ENCODE measurements at places on chromosomes 7 and 10.
A peak's percentile ranks its signal among the peaks of the same experiment; 100 is the strongest.

GRCh38 chr10:3110782-3111620 lies 43.7 kb downstream of the PFKP start:
- DNase-seq = no peak

DNA sequence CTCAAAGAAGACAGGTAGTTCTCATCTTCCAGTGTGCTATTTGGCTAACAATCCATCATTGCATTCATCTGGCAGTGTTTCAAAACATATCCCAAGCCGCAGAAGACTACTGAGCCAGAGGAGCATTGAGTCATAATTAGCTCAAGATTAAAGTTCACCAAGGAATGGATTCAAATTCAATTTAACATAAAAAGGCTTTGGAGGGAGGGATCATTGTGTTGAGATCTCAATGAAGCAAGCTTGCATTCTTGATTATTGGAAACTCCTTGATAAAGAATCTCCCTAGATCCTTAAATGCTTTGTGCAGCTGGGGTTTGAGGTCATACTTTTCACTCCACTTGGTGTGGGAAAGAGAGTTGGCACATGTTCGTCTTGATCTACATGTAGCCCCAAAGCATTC lies 142.8 kb upstream of the SEMA3A start:
- no peak for DNase-seq

- DNase-seq = no peak
Observed at GRCh38 chr10:29106287-29106686, 182.6 kb upstream of the LYZL1 start.

- no peak for DNase-seq
Observed at GRCh38 chr10:62182171-62182570, 86.5 kb downstream of the RTKN2 start.

DNA sequence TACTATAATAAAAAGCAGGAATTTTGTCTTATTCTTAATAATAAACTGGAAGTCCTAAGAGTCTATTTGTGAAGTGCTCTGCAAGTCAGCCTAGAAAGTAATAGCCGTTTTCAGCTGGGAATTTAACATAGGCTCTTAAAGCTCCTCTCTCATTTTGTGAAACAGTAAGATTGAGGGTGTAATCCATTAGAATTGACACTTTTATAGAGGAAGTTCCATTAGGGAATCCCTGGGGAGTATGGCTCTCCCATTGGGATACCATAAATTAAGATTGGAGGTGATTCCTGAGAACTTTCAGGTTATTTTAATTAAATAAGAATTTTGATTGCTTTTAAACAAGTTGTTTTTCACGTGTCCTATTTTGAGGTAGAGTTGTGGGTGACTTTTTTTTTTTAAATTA lies 68.0 kb downstream of the EXOC4 start:
- DNase-seq = no peak

DNA sequence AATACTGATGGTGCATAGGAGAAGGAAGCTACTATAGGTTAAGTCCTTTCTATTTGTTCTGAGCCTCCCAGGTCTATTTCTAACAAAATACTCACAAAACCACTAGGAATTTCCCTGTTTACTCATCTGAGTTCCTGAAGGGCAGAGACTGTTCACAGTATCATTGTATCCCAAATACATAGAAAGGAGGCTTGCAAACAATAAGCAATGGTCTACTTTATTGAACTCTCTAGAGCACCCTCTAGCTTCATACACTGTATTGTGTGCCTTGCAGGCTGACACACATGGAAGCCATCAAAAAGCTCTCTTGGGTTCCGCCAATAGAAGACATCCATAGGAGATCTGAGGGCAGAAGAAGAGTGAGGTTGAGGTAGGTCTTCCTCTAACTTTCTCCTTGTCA lies 826.1 kb downstream of the GRM8 start:
- DNase-seq = no peak

GRCh38 chr7:139680676-139681462 lies 96.9 kb downstream of the HIPK2 start:
- DNase-seq = peak; percentile 93

DNA sequence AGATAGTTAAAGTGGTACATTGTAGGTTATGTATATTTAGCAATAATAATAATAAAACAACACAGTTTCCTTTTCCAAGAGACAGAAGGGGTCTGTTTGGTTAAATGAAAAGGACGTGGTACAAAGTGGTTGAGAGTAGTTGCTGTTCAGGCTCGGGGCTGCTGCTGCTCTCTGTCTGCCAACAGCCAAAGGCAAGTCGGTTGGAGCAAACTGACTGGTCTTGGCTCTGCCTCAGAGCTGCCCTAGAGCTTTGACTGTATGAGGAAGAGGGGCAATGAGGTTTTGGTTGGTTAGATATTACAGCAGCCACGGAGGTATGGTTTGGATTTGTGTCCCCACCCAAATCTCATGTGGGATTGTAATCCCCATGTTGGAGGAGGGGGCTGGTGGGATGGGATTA lies 95.3 kb downstream of the CACNB2 start:
- DNase-seq = no peak

- DNase-seq = no peak
Observed at GRCh38 chr10:60350400-60350799, 39.3 kb downstream of the ANK3 start.

GRCh38 chr10:116151076-116151475 lies 121.9 kb downstream of the GFRA1 start:
- no peak for DNase-seq

- DNase-seq = no peak
Observed at GRCh38 chr7:50264908-50265307, 39.6 kb upstream of the IKZF1 start.

GRCh38 chr10:85225311-85225710 lies 896.9 kb downstream of the CCSER2 start:
- DNase-seq = no peak

DNA sequence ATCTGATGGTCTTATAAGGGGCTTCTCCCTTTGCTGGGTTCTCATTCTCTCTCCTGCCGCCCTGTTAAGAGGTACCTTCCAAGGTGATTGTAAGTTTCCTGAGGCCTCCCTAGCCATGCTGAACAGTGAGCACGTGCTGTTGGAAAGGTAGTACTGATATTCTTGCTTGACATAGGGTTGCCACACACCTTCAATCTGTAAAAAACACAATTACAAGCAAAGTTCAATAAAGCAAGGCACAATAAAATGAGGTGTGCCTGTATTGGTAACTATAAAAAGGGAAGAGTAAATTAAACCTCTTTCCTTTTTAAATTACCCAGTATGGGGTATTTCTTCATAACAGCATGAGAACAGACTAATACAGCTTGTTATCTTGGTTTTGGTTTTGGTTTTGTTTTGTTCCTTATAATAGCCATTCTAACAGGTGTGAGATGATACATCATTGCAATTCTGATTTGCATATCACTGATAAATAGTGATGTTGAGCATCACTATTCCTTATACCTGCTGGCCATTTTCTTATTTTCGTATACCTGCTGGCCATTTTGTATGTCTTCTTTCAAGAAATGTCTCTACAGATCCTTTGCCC lies 164.9 kb upstream of the TRIM24 start:
- DNase-seq = no peak

DNA sequence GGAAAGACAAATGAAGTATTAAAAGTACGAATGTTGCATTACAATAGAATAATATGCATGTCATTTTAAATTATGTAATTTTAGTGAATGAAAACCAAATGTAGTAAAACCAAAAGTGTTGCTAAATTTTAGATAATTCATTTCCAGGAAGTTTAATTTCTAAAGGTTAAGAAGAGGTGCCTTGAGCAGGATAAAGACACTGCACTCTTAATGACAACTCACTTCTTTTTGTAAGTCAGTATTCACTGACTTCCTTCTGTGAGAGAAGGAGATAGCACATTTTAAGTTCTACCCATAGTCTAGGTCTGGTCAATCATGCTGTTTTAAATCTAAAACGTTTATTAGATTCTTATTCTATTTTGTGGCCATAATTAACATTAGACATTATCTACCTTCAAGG lies 160.2 kb downstream of the CRPPA start:
- DNase-seq = no peak

- no peak for DNase-seq
Observed at GRCh38 chr10:111107023-111107422, 30.2 kb downstream of the ADRA2A start.

DNA sequence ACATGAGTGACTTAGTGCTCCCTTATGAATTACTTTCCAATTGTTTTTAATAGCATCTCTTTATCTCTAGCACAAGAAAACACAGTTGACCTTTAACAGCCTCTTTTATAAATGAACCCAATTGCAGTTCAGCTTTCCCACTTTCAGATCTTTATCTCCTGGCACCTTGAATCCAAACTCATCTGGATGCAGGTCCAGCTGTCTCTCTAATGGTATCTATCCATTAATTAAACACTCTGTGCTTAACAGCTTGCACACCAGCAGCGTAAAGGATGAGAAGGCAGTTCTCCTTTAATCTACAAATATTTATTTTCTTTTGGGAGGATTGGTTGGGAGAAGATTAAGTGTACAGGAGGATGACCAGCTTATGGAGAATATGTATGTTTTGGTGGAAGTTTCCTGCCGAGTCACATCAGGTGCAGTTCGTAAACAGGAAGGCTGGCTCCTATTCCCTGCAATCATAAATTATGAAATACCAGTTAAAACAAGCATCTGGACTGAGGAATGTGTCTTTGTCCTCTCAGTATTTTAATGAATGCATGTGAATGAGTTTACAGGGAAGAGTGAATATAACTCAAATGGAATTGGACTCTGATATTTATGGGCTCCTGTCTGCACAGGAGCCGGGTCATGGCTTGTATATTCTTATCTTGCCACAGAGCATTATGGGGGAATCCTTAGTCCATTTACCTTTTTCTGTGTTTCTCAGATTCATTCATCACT lies 232.7 kb downstream of the PHF14 start:
- no peak for DNase-seq

GRCh38 chr7:13687500-13687899 lies 302.0 kb downstream of the ETV1 start:
- no peak for DNase-seq

GRCh38 chr7:111877931-111878330 lies 315.6 kb upstream of the IMMP2L start:
- DNase-seq = no peak

DNA sequence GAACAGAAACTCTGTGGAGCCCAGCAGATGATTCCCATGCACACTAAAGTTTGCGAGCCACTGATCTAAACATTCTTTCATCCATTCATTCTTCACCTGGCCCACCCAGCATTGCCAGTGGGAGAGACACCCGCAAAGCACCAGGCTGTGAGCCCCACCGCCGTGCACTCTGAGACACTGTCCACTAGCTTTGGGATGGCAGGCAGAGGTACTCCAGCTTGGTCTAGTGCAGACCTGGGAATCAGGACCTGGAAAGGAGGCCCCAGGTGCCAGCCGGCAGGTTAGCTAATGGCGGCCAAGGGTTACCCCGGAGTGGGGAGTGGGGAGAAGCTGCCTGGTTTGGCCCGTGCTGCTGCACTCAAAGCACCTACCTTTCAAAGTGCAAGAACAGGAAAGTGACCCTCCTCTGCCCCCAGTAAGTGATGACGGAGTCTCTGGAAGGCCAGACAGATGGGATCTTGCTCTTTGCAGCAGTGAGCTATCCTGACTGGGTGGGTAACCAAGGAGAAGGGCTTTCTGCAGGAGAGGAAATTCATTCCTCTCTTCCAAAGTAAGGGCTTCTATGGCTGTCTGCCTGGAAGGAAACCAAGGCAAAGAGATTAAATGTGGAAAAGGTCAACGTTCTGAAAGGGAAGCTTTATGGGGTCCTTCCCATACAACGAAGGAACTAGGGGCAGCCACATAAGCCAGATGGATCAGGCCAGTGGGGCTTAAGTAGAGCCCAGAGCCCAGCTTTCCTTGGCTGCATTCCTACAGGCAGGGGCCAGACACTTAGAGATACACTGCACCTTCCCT lies 74.2 kb upstream of the LRRC4 start:
- DNase-seq = no peak

DNA sequence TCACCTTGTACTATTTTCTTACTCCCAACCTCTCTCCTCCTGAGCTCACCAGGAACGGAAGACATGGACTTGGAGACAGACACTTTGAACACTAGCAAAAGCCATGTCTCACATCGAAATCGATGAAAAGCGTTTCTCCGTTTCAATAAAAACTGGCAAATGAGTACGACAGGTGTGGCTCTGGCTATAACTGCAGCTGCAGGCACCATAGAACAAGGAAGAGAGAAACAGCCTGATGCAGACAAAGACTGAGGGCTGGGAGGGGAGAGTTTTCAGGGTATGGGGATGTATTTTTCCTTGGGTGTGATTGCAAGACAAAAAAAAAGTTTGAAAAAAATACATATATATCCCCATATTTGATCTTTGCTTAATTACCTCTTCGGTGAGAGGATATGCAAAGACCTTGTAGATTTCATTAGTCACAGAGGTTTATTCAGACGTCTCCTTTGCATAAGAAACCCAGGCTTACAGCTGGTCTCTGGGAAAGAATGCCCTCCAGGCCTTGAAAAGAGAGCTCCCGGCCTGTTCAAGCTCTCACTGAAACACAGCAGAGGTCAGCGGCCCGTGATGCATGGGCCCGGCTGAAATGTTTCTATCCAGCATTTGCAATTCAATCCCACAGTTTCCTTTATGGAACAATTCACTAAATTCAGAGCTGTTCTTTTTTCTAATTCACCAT lies 63.1 kb downstream of the TLL2 start:
- no peak for DNase-seq

DNA sequence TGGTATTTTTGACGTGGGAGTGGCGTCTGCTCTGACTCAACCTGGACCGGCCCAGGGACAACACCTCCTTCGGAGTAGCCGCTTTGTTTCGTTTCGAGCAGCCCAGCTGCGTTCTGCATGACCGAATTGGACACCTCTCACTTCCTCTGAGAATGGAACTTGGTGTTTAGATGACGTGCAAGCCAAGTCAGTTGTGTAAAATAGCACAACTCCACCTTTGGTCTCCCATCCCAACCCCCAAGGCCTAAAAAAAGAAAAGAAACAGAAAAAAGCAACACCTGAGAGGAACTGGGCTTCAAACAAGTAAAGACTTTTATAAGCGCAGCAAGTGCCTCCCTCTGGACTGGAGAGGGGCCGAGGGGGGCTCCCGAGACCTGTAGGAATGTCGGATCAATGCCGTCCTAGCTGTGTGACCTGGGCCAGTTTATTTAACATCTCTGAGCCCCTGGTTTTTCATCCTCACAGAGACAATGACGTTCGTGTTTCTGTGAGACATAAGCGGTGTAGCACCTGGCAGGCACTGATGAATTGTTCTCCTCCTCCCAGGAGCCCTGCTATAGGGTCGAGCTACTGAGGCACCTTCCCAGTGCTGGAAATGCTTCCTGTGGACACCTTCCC lies 52.0 kb upstream of the SMNDC1 start:
- DNase-seq = peak; percentile 79

DNA sequence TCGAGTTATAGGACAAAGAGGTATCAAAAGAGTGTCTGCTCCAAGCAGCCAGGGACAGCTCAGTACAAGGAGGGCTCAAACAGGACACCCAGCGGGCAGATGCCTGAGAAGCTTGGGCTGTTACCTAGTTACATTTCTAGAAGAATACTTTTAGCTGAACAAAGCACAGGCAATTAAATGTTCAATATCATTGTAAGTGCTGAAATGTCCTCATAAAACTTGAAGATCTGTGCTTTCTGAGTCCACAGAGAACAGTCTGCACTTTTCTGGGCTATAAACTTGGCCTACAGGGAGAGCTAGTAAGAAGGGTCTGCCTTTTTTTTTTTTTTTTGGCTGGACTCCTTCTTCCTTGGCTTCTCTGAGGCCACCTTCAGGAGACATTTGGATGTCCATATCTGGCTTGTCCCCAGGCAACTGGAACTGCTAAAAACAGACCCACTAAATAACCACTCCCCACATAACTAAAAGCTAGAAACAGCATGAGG lies 123.2 kb downstream of the SLC16A9 start:
- no peak for DNase-seq

All from stimulated activated CD8-positive, alpha-beta memory T cell treated with anti-CD3 and anti-CD28 coated beads, Interleukin-7, amount 100 ng/mL, for 48 hours (primary cell).